ENCODE measurements at places on chromosomes 2 and 18. TPM values are rescaled to one million over a fixed set of nuclear protein-coding genes. Genes with fewer than 3 reads are reported as not detected.

TCF23 gene
- not detected for total RNA-seq

KRTCAP3 gene
- not detected for total RNA-seq

NCKAP1 gene
- 160 TPM for total RNA-seq

TRIM43 gene
- total RNA-seq, result not detected

AFF3 gene
- total RNA-seq, result 13.9 TPM

HAT1 gene
- total RNA-seq, result 24.4 TPM

KLHL41 gene
- 0.28 TPM for total RNA-seq

- DNase-seq, result no peak
- no peaks in the 10 kb centered on the region for H3K36me3 ChIP-seq
- H3K4me3 ChIP-seq, result no peak overlapping the region
- no peaks in the 10 kb centered on the region for H3K27me3 ChIP-seq
- H3K27ac ChIP-seq, result no peak overlapping the region
These were observed 908.5 kb downstream of the DSC3 start for GRCh38 chr18:30134020-30134419.

DNA sequence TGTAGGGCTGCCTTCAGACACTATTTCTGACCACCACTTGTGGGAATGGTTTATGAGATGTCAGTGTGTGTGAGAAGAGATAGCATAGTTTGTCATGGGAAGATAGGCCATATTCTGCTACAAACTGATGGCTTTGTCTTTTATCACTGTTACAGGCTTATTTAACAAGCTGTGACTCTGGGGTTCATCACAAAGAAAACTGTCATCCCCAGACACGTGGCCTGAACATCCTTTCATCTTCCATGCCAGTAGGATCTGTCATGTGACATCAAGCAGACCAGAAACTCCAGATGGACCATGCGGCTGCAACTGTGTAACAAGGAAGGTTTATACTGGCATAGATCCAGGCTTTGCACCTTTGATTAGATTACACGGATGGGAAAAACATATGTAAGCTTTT lies 128.6 kb upstream of the KCNH7 start:
- H3K4me1 ChIP-seq, result no peaks in the 10 kb centered on the region
- no peak overlapping the region for H3K27ac ChIP-seq
- no peak overlapping the region for H3K4me3 ChIP-seq
- DNase-seq, result no peak
- no peaks in the 10 kb centered on the region for H3K36me3 ChIP-seq

- H3K27ac ChIP-seq, result no peak overlapping the region
- H3K36me3 ChIP-seq, result no peaks in the 10 kb centered on the region
- DNase-seq, result peak; percentile 66
- H3K4me1 ChIP-seq, result no peaks in the 10 kb centered on the region
- H3K4me3 ChIP-seq, result no peak overlapping the region
These were observed 22.7 kb downstream of the EXOC6B start for GRCh38 chr2:72803151-72803550.

DNA sequence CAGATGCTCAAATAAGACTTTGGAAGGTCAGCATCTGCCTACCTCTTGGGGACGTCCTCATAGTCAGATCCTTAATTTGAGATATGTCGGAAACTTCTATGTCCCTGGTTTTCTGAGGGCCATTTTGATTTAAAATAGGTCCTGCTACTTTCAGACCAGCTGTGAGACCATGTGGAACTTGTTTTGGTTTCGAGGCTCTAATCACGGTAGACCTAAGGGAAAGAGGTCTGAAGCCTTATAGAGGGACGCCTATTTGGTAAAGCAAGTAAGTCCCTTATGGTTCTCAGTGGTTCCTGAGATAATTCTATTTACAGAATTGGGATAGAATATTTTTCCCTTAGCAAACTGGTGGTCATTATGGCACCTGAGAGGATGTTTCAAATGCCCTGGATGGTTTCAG lies 75.1 kb downstream of the RFTN2 start:
- no peaks in the 10 kb centered on the region for H3K36me3 ChIP-seq
- DNase-seq, result no peak
- no peaks in the 10 kb centered on the region for H3K27me3 ChIP-seq
- peaks cover 2% of the 10 kb centered on the region for H3K4me1 ChIP-seq

DNA sequence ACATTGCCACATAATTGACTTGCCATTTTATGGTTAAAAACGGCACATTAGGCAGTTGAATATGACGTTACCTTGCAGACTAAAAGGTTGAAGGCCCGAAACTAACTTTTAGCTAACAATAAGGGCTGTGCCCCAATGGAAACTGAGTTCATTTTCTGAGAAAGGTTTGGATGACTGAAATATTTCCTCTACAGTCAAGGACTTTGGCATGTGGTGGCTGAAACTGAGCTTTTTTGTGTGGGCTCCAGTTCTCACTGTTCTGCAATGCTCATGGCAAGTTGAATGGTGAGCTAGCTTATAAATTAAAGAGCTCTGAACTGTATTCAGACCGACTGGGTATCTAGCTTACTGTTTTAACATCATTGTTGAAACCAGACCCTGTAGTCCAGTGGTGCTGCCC lies 23.8 kb upstream of the TXNDC2 start:
- no peak overlapping the region for H3K27ac ChIP-seq
- H3K4me1 ChIP-seq, result no peaks in the 10 kb centered on the region
- H3K27me3 ChIP-seq, result no peaks in the 10 kb centered on the region
- no peak overlapping the region for H3K4me3 ChIP-seq

DNA sequence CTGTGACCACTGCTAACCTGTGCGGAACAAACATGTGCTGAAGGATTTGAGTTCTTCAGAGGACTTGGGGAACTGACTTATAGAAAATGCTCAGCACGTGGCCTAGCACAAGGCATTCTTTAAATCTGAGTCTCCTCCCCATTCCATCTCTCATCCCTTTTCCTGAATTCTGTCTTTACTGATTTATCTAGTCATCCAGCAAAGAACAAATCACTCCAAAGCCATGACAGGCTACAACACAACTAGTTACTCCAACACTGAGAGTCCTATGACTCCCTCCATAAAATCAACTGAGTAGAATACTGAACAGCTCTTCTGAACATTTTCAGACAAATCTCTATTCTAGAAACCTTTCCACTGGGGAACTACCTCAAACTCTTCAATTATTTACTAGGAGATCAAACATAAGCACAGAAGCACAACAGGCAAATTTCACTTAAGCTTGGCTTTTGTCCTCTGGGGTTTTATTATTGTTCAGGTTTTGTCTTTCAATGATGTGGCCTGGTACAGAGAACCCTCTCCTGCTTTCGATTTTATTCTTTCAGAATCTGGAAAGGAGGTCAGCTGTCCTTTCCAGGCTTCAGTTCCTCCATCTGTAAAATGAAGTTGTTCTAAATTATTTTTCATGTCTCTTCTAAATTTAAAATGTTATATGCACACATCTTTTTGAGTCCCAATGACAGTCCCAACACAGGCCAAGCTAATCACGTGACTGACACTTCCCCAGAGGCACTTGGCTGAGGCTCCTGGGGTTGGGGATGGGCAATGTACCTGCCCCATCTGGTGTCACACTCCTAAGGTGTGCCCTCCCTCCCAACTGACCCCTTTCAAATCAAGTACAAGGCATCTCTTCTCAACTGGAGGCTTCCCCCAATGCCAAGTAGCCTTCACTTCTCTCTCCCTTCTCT lies 31.8 kb downstream of the RNU4ATAC start:
- no peak for DNase-seq
- H3K36me3 ChIP-seq, result no peaks in the 10 kb centered on the region
- peaks cover 15% of the 10 kb centered on the region for H3K4me1 ChIP-seq
- H3K4me3 ChIP-seq, result no peak overlapping the region

DNA sequence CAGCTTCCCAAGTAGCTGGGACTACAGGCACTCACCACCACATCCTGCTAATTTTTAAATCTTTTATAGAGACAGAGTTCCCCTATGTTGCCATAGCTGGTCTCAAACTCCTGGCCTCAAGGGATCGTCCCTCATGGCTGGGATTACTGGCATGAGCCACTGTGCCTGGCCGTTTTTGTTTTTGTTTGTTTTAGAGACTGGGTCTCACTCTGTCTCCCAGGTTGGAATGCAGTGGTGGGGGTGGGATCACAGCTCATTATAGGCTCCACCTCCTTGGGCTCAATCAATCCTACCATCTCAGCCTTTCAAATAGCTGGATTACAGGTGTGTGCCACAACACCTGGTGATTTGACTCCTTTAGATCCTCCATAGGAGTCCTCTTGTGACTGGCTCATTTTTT lies 19.5 kb upstream of the ZDBF2 start:
- H3K4me3 ChIP-seq, result no peak overlapping the region
- H3K27ac ChIP-seq, result no peak overlapping the region
- no peaks in the 10 kb centered on the region for H3K36me3 ChIP-seq

- no peaks in the 10 kb centered on the region for H3K36me3 ChIP-seq
- H3K27me3 ChIP-seq, result no peaks in the 10 kb centered on the region
- H3K27ac ChIP-seq, result no peak overlapping the region
- H3K4me3 ChIP-seq, result no peak overlapping the region
These were observed 156.1 kb downstream of the AGPS start for GRCh38 chr2:177548636-177549035.

GRCh38 chr2:137938204-137938603 lies 26.1 kb upstream of the HNMT start:
- H3K4me3 ChIP-seq, result no peak overlapping the region
- no peak overlapping the region for H3K27ac ChIP-seq
- no peaks in the 10 kb centered on the region for H3K36me3 ChIP-seq
- H3K4me1 ChIP-seq, result peaks cover 8% of the 10 kb centered on the region

DNA sequence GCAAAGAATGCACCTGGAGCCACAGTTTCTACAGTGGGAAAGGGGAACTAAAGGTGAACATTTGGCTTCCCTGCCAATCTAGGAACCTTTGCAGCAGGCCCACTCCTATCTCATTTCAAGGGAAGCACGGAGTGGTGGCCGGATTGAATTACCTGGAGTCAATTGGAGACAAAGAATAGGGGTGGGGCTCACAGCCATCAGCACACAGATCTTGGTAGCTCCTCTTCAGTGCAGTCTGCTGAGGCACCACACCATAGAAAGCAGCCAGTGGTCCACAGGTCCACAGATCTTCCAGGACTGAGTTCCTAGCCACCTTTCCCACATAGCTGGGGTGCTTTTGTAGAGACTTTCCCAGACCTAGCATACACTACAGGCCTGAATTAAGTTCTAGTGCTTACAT lies 43.5 kb upstream of the NXPH2 start:
- H3K4me1 ChIP-seq, result no peaks in the 10 kb centered on the region
- no peaks in the 10 kb centered on the region for H3K27me3 ChIP-seq
- no peak for DNase-seq
- no peak overlapping the region for H3K4me3 ChIP-seq
- no peak overlapping the region for H3K27ac ChIP-seq
- no peaks in the 10 kb centered on the region for H3K36me3 ChIP-seq

- H3K36me3 ChIP-seq, result no peaks in the 10 kb centered on the region
- H3K27me3 ChIP-seq, result peaks cover 50% of the 10 kb centered on the region
- DNase-seq, result no peak
- 0 out of 2 replicates have a peak, but pooled peaks cover 2% of the 10 kb centered on the region for H3K4me1 ChIP-seq
- no peak overlapping the region for H3K4me3 ChIP-seq
These were observed 246.8 kb downstream of the DYSF start for GRCh38 chr2:71700041-71700657.

DNA sequence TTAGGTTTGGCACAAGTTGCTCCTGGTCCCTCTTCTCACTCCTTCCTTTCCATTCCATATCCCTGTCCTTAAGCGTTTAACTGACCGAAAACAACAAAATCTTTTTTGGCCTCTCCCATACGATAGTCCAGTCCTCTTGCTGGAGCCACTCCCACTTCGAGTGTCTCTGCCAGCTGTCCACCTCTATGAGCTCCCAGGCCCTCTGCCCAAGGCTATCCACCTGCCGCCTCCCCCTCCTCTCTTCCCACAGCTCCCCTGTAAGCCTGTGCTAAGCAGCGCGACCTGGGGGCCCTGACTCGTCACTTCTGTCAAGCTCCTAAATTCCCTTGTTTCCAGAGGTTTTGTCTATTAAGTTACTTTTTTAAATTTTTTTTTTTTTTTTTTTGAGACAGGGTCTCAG lies 47.0 kb upstream of the FOSL2 start:
- DNase-seq, result no peak
- H3K36me3 ChIP-seq, result no peaks in the 10 kb centered on the region
- no peak overlapping the region for H3K27ac ChIP-seq
- H3K27me3 ChIP-seq, result no peaks in the 10 kb centered on the region
- H3K4me1 ChIP-seq, result peaks cover 19% of the 10 kb centered on the region

DNA sequence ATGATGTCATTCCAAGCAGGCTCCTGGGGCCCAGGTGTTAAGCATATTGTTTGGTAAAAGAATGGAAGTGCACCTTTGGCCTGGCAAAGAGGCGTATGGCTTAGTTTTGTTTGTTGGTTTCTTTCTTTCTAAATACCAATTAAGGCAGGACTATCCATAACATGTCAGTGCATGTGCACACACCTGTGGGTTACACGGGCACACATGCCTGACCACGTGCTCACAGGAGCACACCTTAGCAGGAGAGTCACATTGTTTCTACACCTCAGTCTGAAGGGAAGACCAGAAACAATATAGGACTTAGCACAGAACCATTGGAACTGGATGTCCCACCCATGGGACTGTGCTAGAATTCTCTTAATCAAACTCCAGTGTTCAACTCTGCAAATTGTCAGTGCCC lies 127.8 kb downstream of the FBXO15 start:
- H3K36me3 ChIP-seq, result no peaks in the 10 kb centered on the region
- H3K27ac ChIP-seq, result no peak overlapping the region
- H3K4me3 ChIP-seq, result no peak overlapping the region
- peaks cover 41% of the 10 kb centered on the region for H3K27me3 ChIP-seq
- no peaks in the 10 kb centered on the region for H3K4me1 ChIP-seq

- H3K27ac ChIP-seq, result no peak overlapping the region
- DNase-seq, result no peak
- no peaks in the 10 kb centered on the region for H3K27me3 ChIP-seq
- no peak overlapping the region for H3K4me3 ChIP-seq
- no peaks in the 10 kb centered on the region for H3K4me1 ChIP-seq
- H3K36me3 ChIP-seq, result peaks cover 48% of the 10 kb centered on the region
These were observed 103.0 kb downstream of the USP40 start for GRCh38 chr2:233463586-233463985.

GRCh38 chr2:19176172-19176852 lies 182.1 kb downstream of the OSR1 start:
- H3K36me3 ChIP-seq, result no peaks in the 10 kb centered on the region
- H3K27ac ChIP-seq, result no peak overlapping the region
- peaks cover 14% of the 10 kb centered on the region for H3K4me1 ChIP-seq
- H3K4me3 ChIP-seq, result no peak overlapping the region

- H3K27ac ChIP-seq, result no peak overlapping the region
- H3K4me3 ChIP-seq, result no peak overlapping the region
- H3K27me3 ChIP-seq, result no peaks in the 10 kb centered on the region
- no peaks in the 10 kb centered on the region for H3K4me1 ChIP-seq
These were observed 99.0 kb upstream of the SATB2 start for GRCh38 chr2:199556527-199557285.

GRCh38 chr2:112814278-112814677 lies 22.3 kb downstream of the IL1B start:
- DNase-seq, result peak; percentile 57
- H3K4me3 ChIP-seq, result no peak overlapping the region
- H3K27ac ChIP-seq, result peak overlapping the region; percentile 41
- peaks cover 22% of the 10 kb centered on the region for H3K4me1 ChIP-seq
- no peaks in the 10 kb centered on the region for H3K36me3 ChIP-seq

GRCh38 chr18:79677221-79677620 lies 2.4 kb upstream of the CTDP1 start:
- H3K4me1 ChIP-seq, result peaks cover 9% of the 10 kb centered on the region
- no peak for DNase-seq
- H3K36me3 ChIP-seq, result peaks cover 2% of the 10 kb centered on the region
- no peak overlapping the region for H3K27ac ChIP-seq

- no peak for DNase-seq
- no peaks in the 10 kb centered on the region for H3K36me3 ChIP-seq
- no peaks in the 10 kb centered on the region for H3K4me1 ChIP-seq
- H3K27me3 ChIP-seq, result no peaks in the 10 kb centered on the region
- no peak overlapping the region for H3K27ac ChIP-seq
These were observed 118.4 kb downstream of the ALMS1 start for GRCh38 chr2:73503992-73504570.
